ENCODE measurements at places on chromosomes 7 and 10.

DNA sequence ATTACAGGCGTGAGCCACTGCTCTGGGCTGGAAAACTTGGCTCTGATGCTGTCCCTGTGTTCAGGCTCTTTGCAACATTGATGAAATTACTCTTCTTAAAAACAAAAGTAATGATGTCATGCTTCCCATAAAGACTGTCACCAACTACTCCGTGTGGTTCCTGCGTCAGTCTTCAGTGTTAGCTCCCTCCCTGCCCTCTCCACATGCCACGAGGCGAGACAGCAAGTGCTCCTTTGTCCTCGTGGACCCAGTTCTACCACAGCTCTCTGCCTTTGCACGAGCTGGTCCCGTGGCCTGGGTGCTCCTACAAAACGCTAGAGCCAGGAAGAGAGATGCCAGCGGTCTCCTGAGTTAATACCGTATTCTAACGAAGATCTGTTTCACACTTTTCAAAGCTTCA, 194.5 kb downstream of the SDK1 start:
- DNase-seq = no peak

GRCh38 chr7:17493446-17493845, 195.0 kb downstream of the AHR start:
- DNase-seq = no peak

DNA sequence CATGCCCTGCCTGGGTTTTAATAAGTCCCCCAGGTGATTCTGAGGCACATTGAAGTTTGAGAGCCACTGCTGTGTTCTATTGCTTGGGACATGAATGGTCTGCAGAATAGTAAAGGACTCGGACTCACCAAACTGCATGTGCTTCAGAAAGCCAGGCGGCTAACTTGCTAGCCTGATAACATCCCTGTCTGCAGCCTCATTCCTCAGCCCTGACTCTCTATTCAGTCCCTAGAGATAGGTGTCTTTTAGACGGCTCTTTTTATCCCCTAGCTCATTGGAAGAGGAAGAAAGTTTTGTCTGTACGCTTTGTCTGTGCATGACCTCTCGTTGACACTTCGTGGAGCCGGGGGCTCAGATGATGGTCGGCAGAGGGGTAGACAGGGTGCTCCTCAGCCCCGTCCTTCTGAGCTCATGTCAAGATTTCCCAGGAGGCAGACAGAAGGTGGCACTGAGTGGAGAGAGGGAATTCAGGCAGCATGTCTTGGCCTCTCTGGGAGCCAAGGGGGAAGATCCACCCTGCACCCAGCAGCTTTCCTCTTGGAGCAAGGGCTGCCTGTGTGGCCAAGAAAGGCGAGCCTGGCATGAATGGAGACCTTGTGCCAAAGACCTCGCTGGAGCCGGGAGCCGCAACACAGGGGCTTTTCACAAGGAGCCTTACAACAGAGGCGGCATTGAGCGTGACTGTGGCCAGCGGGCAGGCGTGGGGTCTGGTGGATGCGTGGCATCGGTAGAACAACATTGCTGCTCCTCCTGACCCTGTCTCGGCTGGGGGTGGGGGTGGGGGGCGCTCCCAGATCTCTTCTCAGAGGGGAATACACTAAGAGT, 51.1 kb upstream of the PODXL start:
- DNase-seq = no peak

GRCh38 chr10:77926566-77927401, at the start of gene DLG5:
TSS of gene DLG5 (minus strand) at chr10:77926755. CDS start at chr10:77926520, 235 bp downstream.
- DNase-seq = peak; percentile 61

DNA sequence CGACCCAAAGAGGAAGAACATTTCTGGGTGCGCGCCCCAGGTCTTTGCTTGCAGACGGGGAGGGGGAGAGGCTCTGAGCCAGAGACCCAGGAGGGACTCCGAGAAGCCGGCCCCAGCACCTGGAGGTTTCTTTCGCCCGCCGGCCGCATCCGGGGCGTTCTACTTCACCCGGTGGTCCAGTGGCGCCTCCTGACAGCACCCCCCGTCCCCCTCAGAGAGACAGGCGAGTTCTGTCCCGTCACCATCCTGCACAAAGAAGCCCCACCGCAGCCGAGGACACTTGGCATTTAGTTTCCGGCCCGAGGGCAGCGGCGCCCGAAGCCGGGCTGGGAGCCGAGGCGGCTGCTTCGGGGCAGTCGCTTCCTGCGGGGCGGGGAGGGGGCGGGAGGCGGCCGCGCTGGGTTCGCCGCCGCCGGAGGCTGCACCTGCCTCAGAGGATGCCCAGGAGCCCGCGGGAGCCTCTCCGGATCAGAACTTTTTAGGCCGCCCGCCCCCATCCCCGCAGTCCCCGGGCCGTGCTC, at the start of gene TMEM178B:
TMEM178B (plus strand) TSS at position 424 of the 521 bp plus-strand sequence.
- DNase-seq = no peak

DNA sequence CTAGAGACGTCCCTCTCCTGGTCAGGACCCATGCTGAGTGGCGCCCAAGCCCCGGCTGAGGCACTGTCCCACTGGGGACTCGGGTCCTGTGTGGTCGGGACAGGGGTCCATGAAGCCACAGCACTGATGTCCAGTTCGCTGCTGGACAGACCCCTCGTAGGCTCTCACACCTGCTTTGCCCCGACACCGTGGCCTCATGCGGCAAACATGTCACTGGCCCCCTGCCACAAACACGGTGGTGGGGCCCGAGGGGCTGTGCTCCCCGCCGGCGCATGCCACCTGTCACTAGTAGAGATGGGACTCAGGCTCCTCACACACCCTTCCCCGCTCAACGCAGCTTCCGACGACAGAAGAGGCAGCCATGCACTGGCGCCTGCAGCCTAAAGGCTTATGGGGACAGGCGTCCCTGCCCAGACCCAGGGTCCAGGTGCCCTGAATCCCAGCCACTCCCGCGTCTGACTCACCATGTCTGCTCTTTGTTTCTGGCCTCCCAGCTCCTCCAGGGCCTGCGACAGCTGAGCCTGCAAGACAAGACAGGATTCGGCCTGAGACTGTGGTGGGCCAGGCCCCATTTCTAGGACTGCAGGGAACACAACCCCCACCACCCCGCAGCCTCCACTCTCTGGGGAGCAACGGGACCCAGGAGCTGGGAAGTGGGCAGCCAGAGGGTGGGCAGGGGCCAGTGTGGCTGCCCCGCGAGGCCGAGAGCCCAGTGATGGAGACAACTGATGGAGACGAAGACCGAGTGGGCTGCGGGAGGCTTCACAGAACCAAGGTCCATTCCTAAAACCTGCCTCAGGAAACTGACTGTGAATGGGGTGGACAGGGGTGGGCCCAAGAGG, 230.9 kb downstream of the MAD1L1 start:
- DNase-seq = no peak

GRCh38 chr10:88232983-88233543, 350.1 kb downstream of the RNLS start:
- no peak for DNase-seq

DNA sequence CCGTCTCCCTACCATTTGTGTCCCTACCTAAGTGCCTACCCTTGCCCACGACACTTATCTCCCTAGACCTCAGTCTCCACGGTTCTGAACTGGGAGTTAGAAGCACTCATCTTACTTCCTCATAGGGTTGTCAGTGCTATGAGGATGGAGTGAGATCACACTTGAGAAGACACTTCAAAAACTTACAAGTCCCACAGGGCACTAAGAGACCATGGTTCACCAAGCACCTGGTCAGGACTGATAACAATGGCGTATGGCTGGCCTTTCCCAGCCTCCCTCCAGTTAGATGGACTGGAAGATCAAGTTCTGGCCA, 43.2 kb downstream of the KCNMA1 start:
- no peak for DNase-seq

- no peak for DNase-seq
These were observed 62.5 kb downstream of the INSYN2A start for GRCh38 chr10:127133672-127134500.

GRCh38 chr10:94010886-94011285, 17.2 kb downstream of the PLCE1 start:
- DNase-seq = no peak

- no peak for DNase-seq
These were observed 2.6 kb downstream of the HOXA9 start for GRCh38 chr7:27162561-27163287.

DNA sequence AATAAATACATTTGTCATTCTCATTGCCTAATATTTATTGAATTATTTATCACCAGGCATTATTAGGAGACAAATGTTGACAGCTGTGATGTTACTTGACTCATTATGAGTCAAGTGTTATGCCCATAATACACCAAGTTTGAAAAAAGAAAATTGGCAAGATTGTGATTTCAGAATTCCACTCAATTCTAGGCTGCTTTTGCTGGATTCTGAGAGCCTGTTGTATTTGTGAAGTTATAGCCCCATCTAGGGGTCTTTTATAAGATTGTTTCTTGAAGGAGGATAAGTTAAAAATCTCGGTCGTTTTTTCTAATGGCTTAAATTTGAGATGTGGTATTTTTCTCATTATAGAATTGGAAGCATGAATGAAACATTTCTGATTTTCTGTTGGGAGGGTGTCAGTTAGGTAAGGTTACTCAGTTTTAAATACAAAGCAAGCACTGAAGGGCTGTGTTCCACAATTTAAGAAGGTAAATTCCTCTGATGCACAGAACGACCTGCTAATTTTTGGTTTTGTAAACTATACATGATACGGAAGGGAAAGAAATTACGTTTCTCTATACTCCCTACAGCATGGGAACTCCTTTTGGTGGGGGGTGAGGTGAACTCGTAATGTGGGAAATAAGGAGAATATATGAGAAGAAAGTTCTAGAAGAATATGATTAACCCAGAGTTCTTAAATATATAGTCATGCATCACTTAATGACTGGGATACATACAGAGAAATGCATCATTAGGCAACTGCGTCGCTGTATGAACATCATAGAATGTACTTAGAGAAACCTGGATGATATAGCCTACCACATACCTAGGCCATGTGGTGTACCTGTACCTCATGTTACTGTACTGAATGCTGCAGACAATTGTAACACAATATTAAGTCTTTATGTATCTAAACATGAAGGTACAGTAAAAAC, 2.6 kb downstream of the STK31 start:
- no peak for DNase-seq

- no peak for DNase-seq
These were observed 2.4 kb downstream of the LRIT1 start for GRCh38 chr10:84238909-84239308.

GRCh38 chr7:35648367-35648766, 46.6 kb downstream of the HERPUD2 start:
- no peak for DNase-seq

- DNase-seq = no peak
These were observed 199.3 kb downstream of the SNX10 start for GRCh38 chr7:26490640-26491624.

DNA sequence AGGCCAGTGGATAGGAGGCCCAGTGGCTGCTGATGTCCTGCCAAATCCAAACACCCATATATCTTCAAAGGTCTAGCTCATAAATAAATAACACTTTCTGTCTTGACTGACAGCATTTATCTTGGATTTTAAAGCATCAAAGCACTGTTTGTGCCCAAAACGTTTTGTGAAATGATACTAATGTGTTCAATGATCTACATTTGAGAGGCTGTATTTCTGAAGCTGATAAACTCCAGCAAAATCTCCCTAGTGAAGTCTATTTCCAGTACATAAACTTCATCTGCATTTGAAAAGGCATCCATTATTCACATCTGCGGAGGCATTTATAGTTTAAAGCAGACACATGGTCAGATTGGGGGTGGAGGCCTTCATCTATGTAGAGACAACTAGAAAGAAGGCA, 276.3 kb downstream of the HPSE2 start:
- DNase-seq = no peak

DNA sequence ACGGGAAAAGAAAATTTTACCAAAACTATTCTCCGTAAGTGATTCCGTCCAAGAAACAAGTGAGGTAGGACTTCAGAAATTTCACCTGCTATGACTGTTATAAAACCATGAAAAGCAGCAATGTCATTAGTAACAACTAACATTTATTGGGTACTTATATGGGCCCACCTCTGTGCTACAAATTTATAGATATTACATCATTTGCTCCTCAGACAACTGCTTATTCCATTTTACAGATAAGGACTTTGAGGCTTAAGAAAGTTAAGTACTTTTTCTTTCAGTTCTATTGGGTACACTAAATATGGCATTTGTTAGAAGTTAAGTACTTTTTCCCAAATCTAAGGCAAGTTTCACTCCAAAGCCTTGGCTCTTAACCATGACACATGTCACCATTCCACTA, 36.3 kb downstream of the HACD1 start:
- DNase-seq = no peak

DNA sequence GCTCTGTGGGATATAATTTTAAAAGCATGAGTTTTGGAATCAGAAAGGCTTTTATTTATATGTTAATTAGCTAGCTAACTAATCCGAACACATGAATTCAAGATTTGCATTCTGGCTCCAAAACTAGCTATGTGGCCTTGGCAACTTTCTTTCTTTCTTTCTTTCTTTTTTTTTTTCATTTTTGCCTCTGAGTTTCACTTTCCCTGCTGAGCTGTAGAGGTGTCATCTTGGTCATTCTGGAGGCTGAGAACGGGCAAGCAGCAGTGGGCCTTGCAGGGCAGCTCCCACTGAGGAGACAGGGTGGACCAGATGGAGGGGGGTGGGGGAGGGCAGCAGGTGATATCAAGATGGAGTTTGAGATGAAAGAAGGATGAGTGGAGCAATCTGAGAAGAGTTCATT, 24.8 kb upstream of the SFMBT2 start:
- no peak for DNase-seq
